ENCODE measurements at places on chromosomes 16 and 17. TPM values are rescaled to one million over a fixed set of nuclear protein-coding genes. Genes with fewer than 3 reads are reported as not detected.

DNA sequence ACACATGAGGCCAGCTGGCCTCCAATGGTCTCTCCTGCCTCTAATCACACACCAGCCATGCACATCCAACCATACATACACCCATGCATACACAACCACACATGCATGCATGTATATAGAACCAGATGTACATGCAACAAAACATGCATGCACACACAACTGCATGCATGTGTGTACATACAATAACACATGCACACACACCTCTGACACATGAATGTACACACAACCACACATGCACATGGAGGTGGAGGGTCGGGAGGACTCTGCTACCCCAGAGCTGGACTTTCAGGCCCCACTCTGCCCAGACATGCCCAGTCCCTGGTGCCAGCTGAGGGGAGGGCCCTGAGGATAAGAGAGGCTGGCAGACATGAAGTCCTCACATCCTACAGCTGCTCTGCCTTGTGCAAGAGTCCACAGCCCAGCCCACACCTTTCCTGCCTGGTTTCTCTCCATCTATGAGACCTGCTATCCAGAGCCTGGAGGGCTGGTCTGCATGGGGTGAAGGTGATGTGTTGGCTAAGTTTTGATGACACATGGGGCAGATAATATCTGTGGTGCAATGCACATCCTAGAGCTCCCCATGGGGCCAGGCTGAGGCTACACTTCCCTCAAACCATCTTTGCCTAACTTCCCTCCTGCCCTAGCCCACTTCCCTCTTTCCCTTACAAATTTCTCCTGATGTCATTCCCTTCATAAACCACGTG, 50.9 kb upstream of the SDK2 start:
- DNase-seq, result no peak

GRCh38 chr16:50083996-50084395, 18.2 kb downstream of the HEATR3 start:
- no peak for DNase-seq

DNA sequence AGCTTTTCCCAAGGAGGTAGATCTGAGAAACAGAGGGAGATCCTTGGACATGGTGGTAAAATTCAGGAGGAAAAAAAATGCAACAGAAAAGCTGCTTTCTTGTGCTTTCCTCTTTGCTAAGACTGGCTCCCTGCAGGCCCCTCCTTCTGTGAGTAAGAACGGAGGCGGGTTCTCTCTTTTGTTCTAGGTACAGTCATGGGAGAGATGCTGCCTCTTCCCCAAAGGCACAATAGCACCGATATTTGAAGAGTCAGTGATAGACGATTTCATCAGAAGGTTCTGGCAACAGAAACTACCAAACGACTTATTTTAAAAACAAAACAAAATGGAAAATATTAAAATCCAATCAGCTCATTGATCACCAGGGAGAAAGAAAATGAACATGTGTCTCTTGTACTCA, 32.6 kb upstream of the KIFC3 start:
- DNase-seq, result no peak

DNA sequence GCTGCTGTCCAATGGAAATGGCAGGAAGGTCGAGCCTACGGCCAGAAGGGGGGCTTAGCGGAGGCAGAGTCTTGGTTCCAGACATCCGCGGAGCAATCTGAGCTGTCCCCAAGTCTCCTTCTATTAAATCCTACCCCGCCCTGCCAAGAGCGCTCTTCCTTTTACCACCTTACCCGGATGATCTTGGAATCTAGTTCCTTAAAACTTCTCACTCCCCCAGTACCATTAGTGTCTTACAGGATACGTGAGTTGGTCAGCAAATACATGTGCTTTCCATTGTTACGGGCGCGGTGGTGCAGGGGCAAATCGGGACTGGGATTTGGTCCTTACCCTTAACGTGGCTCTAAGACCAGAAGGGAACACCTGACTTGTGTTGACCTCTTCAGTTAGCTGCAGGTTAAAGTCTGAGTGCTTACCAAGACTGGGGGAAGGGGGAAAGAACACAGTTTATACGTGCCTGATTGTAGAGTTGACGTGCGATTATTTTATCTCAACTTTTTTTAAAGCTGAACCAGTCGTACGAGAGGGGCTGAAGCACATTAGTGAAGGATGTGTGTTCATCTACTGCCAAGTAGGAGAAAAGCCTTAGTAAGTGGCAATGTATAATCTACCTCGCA, 495 bp downstream of the TXNDC17 start:
- no peak for DNase-seq

DNA sequence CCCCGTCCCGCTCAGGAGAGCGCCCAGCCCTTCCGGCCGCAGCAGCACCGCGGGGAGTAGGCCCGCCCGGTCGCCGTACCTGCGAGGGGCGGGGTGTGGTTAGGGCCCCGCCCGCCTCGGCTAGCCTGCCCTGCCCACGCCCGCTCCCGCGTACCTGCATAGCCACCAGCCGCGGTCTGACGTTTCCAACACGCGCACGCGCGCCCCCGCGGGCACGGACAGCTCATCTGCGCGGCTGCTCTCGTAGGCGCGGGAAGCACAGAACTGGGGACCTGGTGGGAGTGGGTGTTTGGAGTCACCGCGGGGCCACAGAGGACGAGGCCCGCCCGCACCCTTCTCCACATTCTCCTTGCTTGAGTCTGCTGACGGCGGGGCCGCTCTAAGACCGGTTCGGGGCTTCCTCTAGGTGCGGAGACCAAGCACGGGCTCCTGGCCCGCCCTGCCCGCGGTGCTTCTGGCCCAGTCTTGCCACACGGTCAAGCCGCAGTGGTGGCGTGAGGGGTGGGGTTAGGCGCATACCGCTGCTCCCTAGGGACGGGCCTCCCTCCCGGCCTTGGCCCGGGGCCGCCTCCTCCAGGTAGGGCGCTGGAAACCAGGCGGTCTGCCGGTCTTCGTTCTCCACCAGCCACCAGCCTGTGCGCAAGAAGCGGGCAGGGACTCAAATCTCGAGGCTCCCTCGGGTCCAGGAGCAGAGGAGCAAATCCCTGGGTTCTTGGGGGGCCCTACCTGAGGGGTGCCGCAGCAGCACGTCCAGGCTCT, 1.8 kb downstream of the NOXO1 start:
- DNase-seq, result no peak

DNA sequence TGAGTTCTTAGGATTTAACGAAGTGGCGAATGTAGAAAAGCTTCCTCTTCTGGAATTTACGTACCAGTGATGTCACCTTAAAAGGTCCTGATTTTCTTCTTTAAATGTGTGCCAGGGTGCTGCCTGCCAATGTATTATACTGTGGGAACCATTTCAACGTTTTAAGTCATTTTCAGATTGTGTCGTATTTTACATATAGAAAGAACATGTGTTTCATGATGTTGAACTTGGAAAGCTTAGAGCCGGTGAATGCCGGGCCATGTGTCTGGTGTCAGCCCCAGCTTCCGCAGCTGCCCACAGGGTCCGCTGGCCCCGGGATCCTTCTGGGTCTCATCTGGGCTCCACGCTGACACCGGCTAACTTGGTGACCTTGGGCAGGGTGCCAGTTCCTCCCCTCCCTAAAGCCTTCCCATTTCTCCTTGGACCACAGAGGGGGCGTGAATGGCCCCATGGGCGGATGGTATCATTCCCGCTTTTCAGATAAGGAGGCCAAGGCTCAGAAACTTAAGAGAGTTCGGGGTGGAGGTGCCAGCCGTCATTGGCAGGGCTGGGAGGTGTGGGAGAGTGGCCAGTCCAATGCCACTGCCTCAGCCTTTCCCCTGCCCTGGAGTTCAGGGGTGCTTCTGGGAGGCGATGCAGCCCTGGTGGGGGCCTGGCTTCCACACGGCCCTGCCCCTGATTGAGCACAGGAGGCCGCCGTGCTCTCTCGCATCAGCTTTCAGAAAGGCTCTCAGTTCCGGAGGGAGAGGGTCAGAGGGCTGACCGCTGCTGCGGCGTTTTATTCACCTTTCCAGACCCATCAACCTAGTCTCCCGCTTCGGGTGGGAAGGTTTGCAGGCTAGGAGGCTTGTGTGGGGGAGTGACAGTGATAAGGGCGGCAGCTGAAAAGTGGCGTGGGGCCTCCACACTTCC, 68.8 kb upstream of the CIBAR2 start:
- DNase-seq, result no peak

- DNase-seq, result no peak
Observed at GRCh38 chr17:41635121-41636097, 11.0 kb upstream of the KRT17 start.

DNA sequence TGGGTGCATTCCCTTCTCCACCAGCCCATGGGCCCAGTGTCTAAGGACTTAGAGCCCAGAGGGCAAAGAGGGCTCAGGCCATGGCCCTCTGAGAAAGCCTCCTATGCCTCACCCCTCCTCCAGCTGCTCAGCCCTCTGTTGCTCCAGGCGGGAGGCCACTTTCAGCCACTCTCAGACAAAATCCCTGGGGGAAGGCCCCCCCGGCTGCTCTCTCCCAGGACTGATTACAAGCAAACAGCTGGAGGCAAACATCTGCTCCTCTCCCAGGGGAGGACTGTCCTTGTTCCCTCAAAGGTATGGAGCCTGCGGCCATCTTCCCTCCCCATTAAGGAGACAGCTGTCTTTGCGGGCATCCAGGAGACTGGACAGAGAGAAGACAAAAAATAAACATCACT, 54.9 kb upstream of the DLX4 start:
- DNase-seq, result no peak

DNA sequence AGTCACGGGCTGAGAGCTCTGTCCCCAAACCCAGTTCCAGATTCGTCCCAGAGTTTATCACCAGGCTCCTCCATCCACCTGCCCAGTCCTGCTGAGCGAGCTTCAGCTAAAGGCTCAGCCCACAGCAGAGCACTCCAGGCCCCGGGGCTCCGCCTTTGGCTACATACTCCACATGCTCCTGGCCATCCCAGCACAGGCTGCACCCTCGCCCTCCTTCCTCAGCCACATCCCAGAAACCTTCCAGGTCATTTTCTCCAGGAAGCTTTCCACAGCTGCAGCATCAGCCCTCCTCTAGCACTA, 4.7 kb upstream of the CD2BP2 start:
- DNase-seq, result no peak

DNA sequence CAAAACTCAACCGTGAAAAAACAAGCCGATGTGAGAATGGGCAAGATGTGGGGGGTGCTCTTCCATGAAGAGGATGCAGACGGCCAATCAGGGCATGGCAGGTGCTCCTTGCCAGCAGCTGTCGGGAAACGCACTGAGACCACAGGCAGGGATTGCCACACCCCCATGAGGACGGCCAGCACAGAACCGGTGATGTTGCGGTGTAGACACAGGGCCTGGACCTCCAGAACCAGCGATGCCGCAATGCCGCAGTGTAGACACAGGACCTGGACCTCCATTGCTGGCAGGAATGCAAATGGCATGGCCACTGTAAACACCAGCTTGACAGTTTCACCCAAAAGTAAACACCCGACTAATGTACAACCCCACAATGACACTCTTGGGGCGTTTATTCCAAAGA, 164.9 kb downstream of the BANP start:
- DNase-seq, result no peak

DNA sequence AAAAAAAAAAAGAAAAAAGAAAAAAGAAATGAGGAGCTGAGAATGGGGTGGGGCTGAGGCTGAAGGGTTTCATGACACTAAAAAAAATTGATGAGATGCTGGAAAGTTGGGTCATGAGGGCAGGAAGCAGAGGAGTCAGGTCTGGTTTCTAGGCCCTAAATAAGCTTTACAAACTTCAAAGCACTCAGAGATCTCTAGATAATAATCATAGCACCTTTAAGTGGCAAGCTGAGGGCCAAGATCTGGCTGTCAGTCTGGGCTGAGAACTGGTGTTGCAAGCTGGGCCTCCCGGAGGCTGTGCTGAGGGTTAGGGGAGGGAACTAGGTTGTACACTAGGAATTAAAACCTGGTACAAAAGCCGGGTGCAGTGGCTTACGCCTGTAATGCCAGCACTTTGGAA, 6.4 kb downstream of the ZNF764 start:
- DNase-seq, result no peak

DNA sequence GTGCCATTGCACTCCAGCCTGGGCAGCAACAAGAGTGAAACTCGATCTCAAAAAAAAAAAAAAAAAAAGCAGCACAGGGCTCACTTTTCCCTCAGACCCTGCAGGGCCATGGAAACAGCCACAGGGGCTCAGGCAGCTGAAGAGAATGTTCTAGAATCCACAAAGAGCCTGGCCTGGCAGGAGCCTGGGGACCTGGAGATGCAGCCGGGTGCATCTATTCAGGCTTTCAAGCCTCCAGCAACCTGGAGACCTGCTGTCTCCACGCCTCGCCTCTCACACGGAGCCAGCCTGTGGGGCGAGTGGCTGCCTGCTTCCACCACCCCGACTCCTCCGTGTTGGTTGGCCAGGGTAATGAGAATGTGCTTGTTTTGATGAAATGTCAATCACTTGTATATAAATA, 44.0 kb upstream of the MEAK7 start:
- DNase-seq, result no peak

GRCh38 chr16:84538222-84538840, 33.9 kb upstream of the MEAK7 start:
- DNase-seq, result no peak

DNA sequence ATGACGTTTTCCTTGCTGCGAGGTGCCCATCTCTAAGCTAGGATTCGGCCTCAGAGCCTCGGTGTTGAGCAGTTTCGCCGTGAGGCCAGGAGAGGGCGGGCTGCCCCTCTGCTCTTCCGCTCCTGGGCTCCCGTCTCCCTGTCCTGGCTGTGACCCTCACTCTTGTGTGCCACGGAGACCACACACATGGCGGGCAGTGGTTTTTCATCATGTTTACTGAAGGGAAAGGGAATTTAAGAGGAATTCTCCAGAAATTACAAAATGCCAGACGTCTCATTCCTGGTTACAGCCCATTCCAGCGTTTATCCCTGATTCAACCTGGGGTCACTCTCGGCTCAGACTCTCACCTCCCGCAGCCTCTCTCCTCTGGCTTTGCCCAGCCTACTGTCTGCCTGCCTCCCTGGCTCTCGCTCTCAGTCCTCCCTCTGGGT, 96.8 kb upstream of the ELAC2 start:
- peak; percentile 59 for DNase-seq

DNA sequence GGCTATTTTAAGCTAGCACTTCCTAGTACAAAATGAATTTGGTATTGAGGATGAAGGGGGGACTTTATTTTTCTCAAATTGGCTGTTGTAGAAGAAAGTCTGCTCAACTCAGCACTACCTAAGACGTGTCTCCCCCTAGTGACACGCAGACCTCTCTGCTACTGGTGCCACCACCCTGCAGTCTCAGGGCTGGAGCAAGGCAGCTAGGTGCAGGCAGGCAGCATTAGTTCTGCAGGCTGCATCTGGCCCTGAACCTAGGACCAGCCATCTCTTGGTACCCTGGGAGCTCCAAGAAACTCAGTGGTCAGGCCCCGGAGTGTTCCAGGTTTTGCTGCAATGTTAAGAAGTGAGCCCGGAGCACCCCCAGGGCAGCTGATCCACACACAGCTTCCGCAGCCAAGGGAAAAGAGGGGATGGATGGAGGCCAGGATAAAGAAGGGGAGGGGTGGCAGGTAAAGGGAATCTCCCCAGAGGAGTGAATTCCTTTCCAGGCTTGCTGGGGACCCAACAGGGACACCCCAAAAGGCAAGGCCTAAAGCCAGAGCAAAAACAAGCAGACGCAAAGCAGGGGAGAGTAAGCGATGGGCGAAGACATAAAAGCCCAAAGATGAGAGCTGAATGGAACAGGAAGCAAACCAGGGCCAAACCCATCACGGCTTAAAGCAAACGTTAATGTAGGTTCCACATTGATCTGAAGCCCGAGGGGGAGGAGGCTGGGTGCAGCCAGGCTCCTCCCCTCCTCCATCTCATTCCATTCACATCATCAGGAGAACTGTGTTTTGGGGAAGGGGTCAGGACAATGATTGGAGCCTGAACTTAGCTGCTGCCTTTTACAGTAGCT, 200.5 kb downstream of the ZFHX3 start:
- no peak for DNase-seq

- DNase-seq, result no peak
Observed at GRCh38 chr17:49053171-49053829, 56.1 kb downstream of the IGF2BP1 start.

Gene KRT13
- not detected for total RNA-seq

Gene NAGS
- 0.93 TPM for total RNA-seq

Gene KRT26
- total RNA-seq, result not detected

Gene CHST6
- total RNA-seq, result 22.4 TPM

Gene C1QBP
- total RNA-seq, result 202 TPM

Data from neural crest cell (in vitro differentiated cells).